ENCODE measurements at places on chromosomes 11 and 22.

GRCh38 chr11:109668973-109669634, 247.1 kb downstream of the C11orf87 start:
- no peaks in the 10 kb centered on the region for H3K4me1 ChIP-seq
- H3K27me3 ChIP-seq: no peaks in the 10 kb centered on the region
- no peak overlapping the region for H3K4me3 ChIP-seq
- no peak overlapping the region for H3K27ac ChIP-seq
- no peaks in the 10 kb centered on the region for H3K36me3 ChIP-seq

DNA sequence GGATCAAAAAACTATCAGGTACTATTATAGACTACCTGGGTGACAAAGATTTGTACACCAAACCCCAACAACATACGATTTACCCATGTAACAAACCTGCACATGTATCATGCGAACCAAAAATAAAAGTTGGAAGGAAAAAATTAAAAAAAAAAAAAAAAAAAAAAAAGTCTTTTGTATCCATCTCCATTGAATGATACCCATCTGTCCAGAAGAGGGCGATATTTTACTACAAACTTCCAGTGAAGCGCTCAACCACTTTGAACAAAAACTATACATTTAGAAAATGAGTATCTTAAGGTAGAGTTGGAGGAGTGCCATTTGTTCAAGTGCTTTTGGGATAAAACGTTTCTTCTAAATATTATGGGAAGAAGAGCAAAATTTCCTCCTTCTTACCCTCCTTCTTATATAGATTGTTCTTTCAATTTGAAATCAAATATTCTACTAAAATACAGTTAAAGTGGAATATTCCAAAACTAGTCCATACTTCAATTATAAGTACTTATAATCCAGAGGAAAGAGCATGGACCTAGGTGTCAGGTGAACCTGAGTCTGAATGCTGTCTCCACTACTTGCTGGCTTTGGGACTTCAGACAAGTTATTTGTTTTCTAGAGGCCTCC, 23.3 kb downstream of the ARL14EP start:
- H3K36me3 ChIP-seq: no peaks in the 10 kb centered on the region
- H3K27me3 ChIP-seq: peaks cover 2% of the 10 kb centered on the region
- no peaks in the 10 kb centered on the region for H3K4me1 ChIP-seq

GRCh38 chr11:107222916-107223460, 204.7 kb upstream of the GUCY1A2 start:
- no peak overlapping the region for H3K4me3 ChIP-seq
- no peaks in the 10 kb centered on the region for H3K36me3 ChIP-seq
- no peak for DNase-seq
- H3K27ac ChIP-seq: no peak overlapping the region
- H3K27me3 ChIP-seq: no peaks in the 10 kb centered on the region

DNA sequence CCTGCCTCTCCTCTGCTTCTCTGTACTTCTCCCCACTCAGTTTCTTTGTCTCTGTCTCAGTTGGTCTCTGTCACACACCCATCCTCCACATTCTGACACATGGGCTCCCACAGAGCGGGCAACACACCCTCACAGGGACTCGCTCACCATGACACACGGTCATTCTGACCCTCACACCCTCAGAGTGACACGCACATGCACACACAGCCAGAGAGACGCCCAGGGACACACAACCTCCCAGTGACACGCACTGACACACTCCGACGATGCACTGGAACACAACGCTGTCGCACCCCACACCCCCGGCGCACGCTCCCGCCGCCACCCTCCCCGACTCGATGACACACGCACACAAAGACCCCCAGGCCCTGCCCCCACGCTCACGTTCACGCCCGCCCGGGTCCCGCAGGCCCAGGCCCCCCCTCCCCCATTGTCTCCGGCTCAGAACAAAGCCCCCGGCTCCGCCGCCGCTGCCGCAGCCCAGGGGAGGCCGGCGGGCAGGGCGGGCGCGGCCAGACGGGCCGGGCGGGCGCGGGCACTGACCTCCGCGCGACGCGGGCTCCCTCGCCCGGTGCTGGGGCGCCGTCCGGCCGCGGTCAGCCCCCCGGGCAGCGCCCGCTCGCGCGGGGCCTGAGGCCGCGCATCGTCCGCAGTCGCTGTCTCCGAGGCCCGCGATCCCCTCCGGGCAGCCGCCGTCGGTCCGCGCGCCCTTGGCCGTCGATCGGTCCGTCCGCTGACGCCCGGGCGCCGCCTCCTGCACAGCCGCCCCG, 404 bp downstream of the DCHS1 start:
- no peak for DNase-seq
- H3K27ac ChIP-seq: no peak overlapping the region
- H3K36me3 ChIP-seq: no peaks in the 10 kb centered on the region
- peak overlapping the region; percentile 58 for H3K4me3 ChIP-seq

DNA sequence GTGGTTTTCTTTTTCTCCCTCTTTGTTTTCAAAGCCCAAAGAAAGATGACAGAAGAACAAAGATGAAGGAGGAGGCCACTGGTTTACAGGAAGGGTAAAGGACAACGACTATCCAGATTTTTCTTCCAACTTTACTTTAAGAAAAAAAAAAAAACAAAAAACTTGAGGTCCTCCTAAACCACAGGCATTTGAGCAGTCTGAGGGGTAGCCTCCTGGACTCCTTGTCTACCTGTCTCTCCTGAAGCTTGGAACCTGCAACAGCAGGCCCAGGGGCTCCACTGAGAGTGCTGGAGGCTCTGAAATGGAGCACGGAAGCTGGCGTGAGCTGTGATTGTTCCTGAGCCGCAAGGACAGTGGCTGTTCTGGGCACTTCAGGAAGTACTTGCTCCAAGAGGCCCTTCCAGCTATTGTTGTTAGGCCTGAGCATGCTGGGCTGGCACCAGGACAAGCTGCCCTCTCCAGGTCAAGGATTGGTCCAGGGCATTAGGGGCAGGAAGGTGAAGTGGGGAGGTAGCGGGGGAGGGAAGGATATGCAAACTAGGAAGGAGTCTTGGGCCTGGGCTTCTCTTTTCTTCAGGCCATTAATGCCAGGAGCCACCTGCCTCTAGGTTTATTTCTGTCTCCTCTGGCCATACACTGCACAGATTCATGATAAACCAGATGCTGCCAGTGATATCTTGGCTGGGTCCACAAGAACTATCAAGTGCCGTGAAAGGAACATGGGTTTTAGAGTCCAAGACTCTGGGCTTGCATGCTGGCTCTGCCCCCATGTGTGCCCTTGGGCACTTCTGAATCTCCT, 147.3 kb downstream of the CCDC34 start:
- H3K27ac ChIP-seq: no peak overlapping the region
- DNase-seq: no peak

GRCh38 chr11:118715837-118716260, 36.4 kb upstream of the TREH start:
- peaks cover 2% of the 10 kb centered on the region for H3K4me1 ChIP-seq
- H3K27ac ChIP-seq: no peak overlapping the region
- DNase-seq: no peak
- no peak overlapping the region for H3K4me3 ChIP-seq
- H3K36me3 ChIP-seq: no peaks in the 10 kb centered on the region
- H3K27me3 ChIP-seq: no peaks in the 10 kb centered on the region

DNA sequence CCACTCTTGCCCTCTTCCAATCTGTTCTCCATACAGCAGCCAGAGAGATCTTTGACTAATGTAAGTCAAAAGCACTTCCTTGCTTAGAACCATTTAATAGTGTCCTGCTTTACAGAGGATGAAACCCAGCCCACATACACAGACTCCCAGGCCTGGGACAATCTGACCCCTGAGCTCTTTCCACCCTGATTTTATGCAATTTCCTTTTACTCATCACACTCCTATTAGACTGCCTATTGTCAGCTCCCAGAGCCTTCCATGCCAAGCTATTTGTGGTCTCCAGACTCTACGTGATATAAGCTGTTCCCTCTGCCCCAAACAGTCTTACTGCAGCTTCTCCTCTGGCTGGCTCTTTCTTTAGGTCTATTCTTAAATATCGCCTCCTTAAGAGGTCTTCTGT, 28.1 kb downstream of the ME3 start:
- no peaks in the 10 kb centered on the region for H3K36me3 ChIP-seq
- no peaks in the 10 kb centered on the region for H3K27me3 ChIP-seq
- peaks cover 18% of the 10 kb centered on the region for H3K4me1 ChIP-seq
- H3K27ac ChIP-seq: no peak overlapping the region
- no peak overlapping the region for H3K4me3 ChIP-seq

- peaks cover 60% of the 10 kb centered on the region for H3K27me3 ChIP-seq
- peaks cover 3% of the 10 kb centered on the region for H3K4me1 ChIP-seq
- DNase-seq: peak; percentile 45
- no peaks in the 10 kb centered on the region for H3K36me3 ChIP-seq
- H3K27ac ChIP-seq: no peak within 1 kb of the TSS
Measured at GRCh38 chr11:57460022-57460757, at the start of gene RTN4RL2. RTN4RL2 (plus strand) TSS chr11:57460528; CDS start chr11:57460866, 338 bp downstream.

GRCh38 chr22:22893077-22893805, 5.6 kb downstream of the IGLL5 start:
- no peaks in the 10 kb centered on the region for H3K4me1 ChIP-seq
- DNase-seq: no peak
- H3K36me3 ChIP-seq: no peaks in the 10 kb centered on the region
- no peak overlapping the region for H3K4me3 ChIP-seq
- H3K27me3 ChIP-seq: peaks cover 11% of the 10 kb centered on the region

DNA sequence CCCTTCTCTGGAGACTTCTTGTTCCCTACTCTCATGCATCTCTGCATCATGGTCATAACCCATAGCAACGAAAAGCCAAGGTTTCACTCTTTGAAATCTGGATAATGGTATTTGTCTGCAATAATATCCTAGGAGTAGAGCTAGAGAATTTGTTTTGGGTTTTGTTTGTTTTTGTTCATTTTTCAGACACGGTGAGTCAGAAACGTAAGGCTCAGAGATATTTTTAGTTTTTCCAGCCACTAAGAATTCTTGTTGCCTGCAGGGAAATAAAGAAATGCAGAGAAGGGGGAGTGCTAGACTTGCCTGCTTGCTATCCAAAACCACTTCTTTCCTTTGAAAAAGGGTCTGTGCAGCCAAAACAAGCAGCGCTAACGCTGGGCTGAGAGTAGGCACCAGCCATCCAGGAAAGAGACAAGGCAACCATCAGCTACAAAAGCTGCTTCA, 26.0 kb downstream of the POU2AF3 start:
- peaks cover 6% of the 10 kb centered on the region for H3K4me1 ChIP-seq
- no peak overlapping the region for H3K27ac ChIP-seq
- H3K27me3 ChIP-seq: no peaks in the 10 kb centered on the region
- no peaks in the 10 kb centered on the region for H3K36me3 ChIP-seq
- peak; percentile 72 for DNase-seq

DNA sequence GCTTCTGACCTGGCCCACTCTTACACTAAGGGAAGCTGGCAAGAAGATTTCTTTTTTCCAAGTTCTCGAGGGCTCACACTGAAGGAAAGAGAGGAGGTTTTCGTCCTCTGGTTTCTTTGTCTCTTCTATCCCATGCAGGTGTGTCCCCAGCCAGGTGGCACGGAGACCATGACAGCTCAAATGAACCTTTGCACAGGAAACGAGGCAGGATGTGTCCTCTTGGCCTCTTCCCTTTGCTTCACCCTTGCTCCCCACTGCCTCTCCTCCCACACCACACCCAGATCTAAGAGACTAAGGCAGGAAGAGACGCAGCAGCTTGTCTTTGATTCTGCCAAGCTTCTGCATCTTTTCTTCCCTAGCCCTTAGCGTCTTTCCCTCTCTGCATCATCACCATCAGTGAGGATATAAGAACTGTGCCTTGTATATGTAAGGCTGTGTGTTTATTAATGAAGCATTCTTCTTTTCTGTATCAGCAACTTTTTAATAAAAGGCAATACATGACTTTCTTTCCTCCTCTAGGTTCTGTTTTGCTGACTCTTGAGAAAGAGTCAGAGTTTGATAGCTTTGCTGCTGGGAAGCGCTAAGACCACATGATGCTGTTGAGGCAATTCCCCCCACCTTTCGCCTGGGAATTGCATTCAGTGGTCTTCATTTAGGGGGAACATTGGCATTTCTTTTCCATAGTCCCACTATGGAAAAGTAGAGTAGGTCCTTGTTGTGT, 56.0 kb upstream of the PARVA start:
- H3K27me3 ChIP-seq: no peaks in the 10 kb centered on the region
- no peak overlapping the region for H3K4me3 ChIP-seq
- no peaks in the 10 kb centered on the region for H3K36me3 ChIP-seq
- H3K27ac ChIP-seq: peak overlapping the region; percentile 96
- H3K4me1 ChIP-seq: peaks cover 23% of the 10 kb centered on the region

GRCh38 chr11:6200975-6201374, 2.0 kb downstream of the OR52W1 start:
- no peaks in the 10 kb centered on the region for H3K27me3 ChIP-seq
- H3K4me3 ChIP-seq: no peak overlapping the region
- H3K4me1 ChIP-seq: peaks cover 2% of the 10 kb centered on the region
- no peak for DNase-seq

- no peak overlapping the region for H3K4me3 ChIP-seq
- no peak for DNase-seq
- no peaks in the 10 kb centered on the region for H3K36me3 ChIP-seq
- H3K4me1 ChIP-seq: no peaks in the 10 kb centered on the region
- H3K27me3 ChIP-seq: no peaks in the 10 kb centered on the region
- no peak overlapping the region for H3K27ac ChIP-seq
Measured at GRCh38 chr11:70857894-70858293, 394.5 kb downstream of the SHANK2 start.

DNA sequence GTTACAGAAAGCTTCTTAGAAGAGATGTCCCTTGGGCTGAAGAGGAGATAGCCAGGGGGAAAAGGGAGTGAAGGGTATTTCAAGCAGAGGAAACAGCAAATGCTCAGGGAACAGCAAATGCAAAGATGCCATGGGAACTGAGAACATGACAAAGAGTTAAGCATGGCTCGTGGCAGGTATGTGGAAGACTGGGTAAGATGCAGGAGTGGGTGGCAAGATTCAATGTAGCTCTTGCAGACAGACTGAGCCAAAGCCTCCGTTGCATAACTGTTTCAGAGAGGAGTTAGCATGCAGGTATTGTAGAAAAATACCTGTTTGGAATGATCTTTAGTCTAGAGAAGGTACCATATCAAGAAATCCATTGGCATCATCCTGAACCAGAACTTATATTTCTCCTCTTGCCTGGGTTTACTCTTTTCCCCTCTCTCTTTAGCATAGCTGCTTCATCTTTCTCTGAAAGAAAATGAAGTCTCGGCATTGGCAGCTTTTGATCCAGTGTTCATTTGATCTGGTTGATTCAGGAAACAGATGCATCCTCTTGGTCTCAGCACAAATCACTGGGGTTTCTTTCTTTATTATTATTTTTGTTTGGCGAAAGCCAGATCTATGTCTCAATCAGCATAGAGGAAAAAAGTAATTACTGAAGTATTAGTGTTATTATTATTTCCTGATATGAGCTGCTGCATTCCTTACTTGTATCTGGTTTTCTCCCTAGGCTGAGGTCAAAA, 41.7 kb upstream of the NUP160 start:
- H3K27me3 ChIP-seq: no peaks in the 10 kb centered on the region
- H3K36me3 ChIP-seq: no peaks in the 10 kb centered on the region
- no peak overlapping the region for H3K4me3 ChIP-seq
- peaks cover 2% of the 10 kb centered on the region for H3K4me1 ChIP-seq

- peaks cover 5% of the 10 kb centered on the region for H3K4me1 ChIP-seq
- H3K36me3 ChIP-seq: no peaks in the 10 kb centered on the region
- no peak overlapping the region for H3K27ac ChIP-seq
- no peak for DNase-seq
- no peak overlapping the region for H3K4me3 ChIP-seq
- H3K27me3 ChIP-seq: no peaks in the 10 kb centered on the region
Measured at GRCh38 chr11:113237261-113237660, 77.1 kb upstream of the TTC12 start.
